Liver (tissue), 10 donors: ENCODE measurements at places on chromosomes 7 and 10. TPM values are rescaled to one million over a fixed set of nuclear protein-coding genes. Genes with fewer than 3 reads are reported as not detected.

Gene ZPBP
- 0.14 TPM for total RNA-seq

DNA sequence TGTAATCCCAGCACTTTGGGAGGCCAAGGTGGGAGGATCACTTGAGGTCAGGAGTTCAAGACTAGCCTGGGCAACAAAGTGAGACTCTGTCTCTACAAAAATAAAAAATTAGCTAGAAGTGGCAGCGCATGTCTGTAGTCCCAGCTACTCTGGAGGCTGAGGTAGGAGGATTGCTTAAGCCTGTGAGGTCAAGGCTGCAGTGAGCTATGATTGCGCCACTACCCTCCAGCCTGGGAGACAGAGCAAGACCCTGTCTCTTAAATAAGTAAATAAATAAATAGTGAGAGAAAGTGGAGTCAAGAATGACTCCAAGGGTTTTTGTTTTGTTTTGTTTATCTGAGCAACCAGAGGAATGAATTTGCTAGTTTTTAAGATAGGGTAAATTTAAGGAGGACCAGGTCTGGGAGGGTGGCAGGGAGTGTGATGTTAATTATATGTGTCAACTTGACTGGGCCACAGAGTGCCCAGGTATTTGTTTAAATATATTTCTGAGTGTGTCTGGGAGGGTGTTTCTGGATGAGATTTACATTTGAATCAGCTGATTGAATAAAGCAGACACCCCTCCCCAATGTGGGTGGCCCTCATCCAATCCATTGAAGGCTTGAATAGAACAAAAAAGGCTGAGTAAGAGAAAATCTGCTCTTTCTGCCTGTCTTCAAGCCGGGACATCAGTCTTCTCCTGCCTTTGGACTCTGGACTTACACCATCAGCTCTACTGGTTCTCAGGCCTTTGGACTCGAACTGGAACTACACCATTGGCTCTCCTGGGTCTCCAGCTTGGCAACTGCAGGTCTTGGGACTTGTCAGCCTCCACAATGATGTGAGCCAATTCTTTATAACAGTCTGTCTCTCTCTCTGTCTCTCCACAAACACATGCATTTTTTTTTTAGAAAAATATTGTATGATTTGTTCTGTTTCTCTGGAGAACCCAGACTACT is 23.5 kb downstream of the IMPDH1 start:
- no peak for DNase-seq
- H3K4me3 ChIP-seq = no peak overlapping the region
- H3K27me3 ChIP-seq = no peaks in the 10 kb centered on the region

- H3K4me3 ChIP-seq = no peak overlapping the region
- no peak for DNase-seq
These were observed 82.9 kb downstream of the CADPS2 start for GRCh38 chr7:122803323-122803722.

- no peaks in the 10 kb centered on the region for H3K4me1 ChIP-seq
- no peak for DNase-seq
- no peak overlapping the region for H3K4me3 ChIP-seq
- no peaks in the 10 kb centered on the region for H3K27me3 ChIP-seq
These were observed 30.5 kb downstream of the SLC13A4 start for GRCh38 chr7:135697276-135698049.

Gene EEF1AKMT2
- total RNA-seq = 10.0 TPM

- no peaks in the 10 kb centered on the region for H3K4me1 ChIP-seq
- H3K27me3 ChIP-seq = no peaks in the 10 kb centered on the region
- no peak overlapping the region for H3K4me3 ChIP-seq
These were observed 61.2 kb upstream of the WNT16 start for GRCh38 chr7:121267612-121268011.

Gene SCART1
- total RNA-seq = 1.1 TPM

DNA sequence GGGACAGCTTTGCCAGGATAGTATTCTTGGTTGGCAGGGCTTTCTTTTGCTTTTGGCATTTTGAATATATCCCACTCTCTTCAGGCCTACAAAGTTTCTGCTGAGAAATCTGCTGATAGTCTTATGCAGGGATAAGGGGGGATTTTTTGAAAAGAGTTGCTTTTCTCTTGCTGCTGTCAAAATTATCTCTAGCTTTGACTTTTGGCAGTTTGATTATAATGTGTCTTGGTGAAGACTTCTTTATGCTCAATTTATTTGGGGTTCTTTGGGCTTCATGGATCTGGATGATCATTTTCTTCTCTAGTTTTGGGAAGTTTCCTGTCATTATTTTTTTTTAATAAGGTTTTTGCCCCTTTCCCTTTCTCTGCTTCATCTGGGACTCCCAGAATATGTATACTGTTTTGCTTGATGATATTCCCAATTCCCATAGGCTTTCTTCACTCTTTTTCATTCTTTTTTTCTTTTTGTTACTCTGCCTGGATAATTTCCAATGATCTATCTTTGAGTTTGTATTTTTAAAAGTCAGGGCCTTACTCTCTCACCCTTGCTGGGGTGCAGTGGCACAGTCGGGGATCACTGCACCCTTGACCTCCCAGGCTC is 29.6 kb downstream of the NOM1 start:
- no peak overlapping the region for H3K27ac ChIP-seq
- no peaks in the 10 kb centered on the region for H3K27me3 ChIP-seq
- H3K36me3 ChIP-seq = no peaks in the 10 kb centered on the region
- no peak overlapping the region for H3K4me3 ChIP-seq
- no peak for DNase-seq
- H3K4me1 ChIP-seq = no peaks in the 10 kb centered on the region

DNA sequence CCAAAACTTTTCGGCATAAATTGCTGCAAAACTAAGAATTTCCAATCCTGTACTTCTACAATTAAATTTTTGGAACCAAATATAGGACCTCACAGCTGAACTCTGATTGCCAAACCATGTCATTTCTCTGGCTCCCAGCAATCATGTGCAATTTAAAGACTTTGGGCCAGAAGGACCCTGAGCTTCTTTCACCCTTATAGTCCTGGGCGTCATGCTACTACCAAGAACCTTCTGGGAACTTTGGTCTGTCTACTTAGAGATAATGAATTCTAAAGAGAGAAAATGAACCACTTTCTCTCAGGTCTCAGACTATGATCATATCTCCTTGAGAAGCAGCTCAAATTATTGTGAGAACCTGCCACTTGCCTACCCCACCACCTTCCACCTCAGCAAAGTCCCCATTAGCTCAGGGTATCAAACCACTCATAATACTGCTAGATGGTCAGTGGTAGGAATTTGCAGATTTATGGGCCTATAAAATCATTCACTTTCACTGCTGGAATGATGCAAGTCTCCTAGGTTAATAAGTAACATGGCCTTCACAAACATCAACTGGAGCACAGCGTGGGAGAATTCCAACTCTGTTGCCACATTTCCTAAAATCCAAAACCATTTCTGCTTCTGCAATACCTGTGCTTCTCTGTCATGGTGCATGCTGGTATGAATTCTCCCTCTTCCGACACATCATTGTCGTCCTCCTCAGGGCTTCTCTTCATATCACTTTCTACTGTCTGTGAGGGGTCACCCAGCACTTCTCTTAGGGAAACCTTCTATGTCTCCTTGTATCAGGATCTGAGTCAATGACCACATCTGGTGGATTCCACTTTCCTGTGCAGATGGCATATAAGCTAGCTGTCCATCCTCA is 6.6 kb upstream of the WDR91 start:
- H3K36me3 ChIP-seq = no peaks in the 10 kb centered on the region
- H3K27me3 ChIP-seq = no peaks in the 10 kb centered on the region
- H3K4me3 ChIP-seq = no peak overlapping the region
- peak overlapping the region; percentile 88 for H3K27ac ChIP-seq
- no peak for DNase-seq

Gene WNT8B
- not detected for total RNA-seq

GRCh38 chr7:5692845-5693278 is 88.6 kb downstream of the RNF216 start:
- peaks cover 2% of the 10 kb centered on the region for H3K4me1 ChIP-seq
- peak overlapping the region; percentile 52 for H3K27ac ChIP-seq
- no peaks in the 10 kb centered on the region for H3K27me3 ChIP-seq
- no peaks in the 10 kb centered on the region for H3K36me3 ChIP-seq
- H3K4me3 ChIP-seq = no peak overlapping the region

DNA sequence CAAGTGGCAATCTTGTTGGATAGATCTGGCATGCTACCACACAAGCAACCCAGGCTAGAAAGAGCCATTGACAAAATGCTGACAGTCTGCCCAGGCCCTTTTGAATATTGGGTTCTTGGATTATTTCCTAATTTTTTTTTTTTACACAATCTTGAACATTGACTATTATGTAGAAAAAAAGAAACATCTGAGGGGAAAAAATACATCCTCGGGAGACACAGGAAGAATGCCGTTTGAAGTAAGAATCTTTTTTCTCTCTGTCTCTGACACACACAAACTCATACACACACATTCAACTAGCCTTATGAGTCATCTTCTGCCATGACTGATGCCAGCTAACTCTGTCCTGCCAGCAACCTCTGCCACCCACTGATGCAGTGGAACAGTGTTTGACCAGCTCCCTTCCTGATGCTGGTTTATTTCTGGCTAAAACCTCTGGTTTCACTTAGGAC is 47.2 kb downstream of the SORBS1 start:
- H3K36me3 ChIP-seq = no peaks in the 10 kb centered on the region
- no peak for DNase-seq
- no peaks in the 10 kb centered on the region for H3K27me3 ChIP-seq
- H3K4me3 ChIP-seq = no peak overlapping the region

Gene PRR15
- 0.98 TPM for total RNA-seq

DNA sequence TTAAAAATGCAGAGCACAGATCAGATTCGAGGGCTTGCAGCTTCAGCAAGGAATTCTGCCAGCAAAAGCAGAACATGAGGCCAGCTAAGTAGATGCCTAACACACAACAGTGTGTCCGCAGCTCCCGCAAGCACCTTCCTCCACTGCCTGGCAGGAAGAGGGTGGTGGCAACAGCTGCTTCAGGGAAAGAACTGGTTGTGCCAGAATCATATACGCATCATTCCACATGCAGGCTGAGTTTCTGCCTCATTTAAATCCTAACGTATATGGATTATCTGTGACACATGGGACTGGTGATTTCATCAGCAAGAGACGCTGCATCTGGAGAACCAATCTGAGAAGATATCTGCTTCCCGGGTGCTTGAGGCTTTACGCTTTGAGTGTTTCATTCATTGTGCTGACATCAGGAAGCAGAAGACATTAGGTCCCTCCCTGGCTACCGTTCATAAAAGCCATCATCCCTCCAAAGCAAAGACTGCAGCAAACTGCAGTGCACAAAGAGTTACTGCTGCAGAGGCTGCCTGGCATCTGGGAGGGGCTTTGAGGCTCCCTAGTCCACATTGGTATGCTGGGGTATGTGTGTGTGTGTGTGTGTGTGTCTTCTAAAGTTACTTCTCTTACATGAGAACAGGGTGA is 78.8 kb downstream of the FAM13C start:
- DNase-seq = no peak
- H3K4me1 ChIP-seq = no peaks in the 10 kb centered on the region
- no peak overlapping the region for H3K4me3 ChIP-seq
- no peaks in the 10 kb centered on the region for H3K27me3 ChIP-seq

DNA sequence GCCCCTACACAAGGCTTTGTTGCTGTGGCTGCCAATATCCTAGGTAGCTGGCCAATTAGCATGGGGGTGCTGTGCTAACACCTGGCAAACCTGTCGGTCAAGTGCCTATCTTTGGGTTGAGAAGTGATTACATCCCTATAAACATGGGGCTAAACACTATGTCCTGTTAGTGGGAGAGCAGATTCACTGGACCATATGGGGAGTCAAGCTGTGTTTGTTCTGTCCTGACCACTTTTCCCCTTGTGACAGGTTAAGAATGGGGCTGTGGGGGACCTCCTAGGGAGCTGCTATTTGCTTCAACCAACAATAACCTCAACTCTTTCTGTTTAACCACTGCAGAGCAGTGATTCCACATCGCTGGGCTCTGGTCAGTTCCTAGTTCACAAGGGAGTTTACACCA is 151.5 kb upstream of the AOAH start:
- H3K4me1 ChIP-seq = peaks cover 9% of the 10 kb centered on the region
- no peak for DNase-seq
- no peak overlapping the region for H3K27ac ChIP-seq
- H3K27me3 ChIP-seq = no peaks in the 10 kb centered on the region
- H3K4me3 ChIP-seq = no peak overlapping the region
- peaks cover 18% of the 10 kb centered on the region for H3K36me3 ChIP-seq

GRCh38 chr7:22238354-22239311 is 118.3 kb downstream of the RAPGEF5 start:
- no peaks in the 10 kb centered on the region for H3K36me3 ChIP-seq
- DNase-seq = no peak
- no peak overlapping the region for H3K4me3 ChIP-seq
- H3K27ac ChIP-seq = no peak overlapping the region
- H3K4me1 ChIP-seq = no peaks in the 10 kb centered on the region

DNA sequence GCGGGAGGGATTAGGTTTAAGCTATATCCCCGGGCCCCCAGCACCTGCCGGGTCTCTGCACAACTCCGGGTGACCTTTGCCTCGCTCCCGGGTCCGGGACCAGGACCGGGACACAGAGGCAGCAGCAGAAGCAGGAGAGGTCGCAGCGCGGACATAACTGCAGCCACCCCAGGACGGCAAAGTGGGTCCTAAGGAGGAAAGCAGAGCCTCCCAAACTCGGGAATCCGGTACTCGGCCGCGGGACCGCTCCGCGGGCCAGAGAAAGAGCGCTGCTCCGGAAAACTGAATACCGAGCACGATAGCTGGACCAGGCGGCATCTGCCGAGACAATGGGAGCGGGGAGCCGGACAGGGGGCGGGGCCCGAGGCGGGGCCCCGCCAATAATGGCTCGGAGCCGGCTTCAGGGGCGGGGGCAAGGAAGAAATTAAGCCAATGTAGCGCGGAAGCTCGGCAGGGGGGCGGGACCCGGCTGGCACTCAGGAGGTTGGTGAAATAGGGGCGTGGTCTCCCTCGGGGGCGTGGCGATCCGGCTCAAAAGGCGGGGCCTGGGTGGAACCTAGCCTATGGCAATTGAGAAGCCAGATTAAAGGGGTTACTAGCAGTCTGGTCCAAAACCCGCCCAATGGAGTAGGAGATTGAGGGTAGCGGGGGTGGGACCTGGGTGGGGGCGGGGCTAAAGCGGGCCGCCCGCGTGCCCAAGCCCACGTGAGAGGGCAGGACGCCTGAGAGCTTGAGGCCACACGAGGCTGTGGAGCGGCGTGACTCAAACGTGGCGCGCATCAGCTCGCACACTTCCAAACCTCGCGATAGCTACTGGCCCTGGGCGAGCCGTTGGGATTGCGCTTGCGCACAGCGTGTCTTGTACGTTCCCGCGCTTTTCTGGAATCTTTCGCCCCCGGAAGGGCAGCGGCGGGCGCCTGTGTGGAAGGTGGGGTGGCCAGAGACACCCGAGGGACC is at the start of the genes GPC2 and STAG3:
Gene GPC2, minus strand, starts transcription at position 337 of the 957 bp plus-strand sequence. Its CDS starts 182 bp downstream, at position 155.
Gene STAG3, plus strand, starts transcription at position 874 of the 957 bp plus-strand sequence. CDS start 2,639 bp downstream, outside the sequence.
- no peak within 1 kb of the TSS for H3K27ac ChIP-seq
- H3K4me3 ChIP-seq = no peak within 1 kb of the TSS
- peak; percentile 93 for DNase-seq
- H3K27me3 ChIP-seq = no peaks in the 10 kb centered on the region
- peaks cover 10% of the 10 kb centered on the region for H3K4me1 ChIP-seq

- no peaks in the 10 kb centered on the region for H3K4me1 ChIP-seq
- no peak overlapping the region for H3K27ac ChIP-seq
- DNase-seq = no peak
- H3K27me3 ChIP-seq = no peaks in the 10 kb centered on the region
- H3K4me3 ChIP-seq = no peak overlapping the region
These were observed 363.3 kb downstream of the TNS3 start for GRCh38 chr7:47218378-47219176.
